Vein endothelial cell (primary cell): ENCODE measurements at places on chromosomes 11 and 22. TPM values are rescaled to one million over a fixed set of nuclear protein-coding genes. Genes with fewer than 3 reads are reported as not detected.

Gene OR4D11
- total RNA-seq, result not detected in 2 replicates

Gene SSTR3
- not detected in 2 replicates for total RNA-seq

Gene TEX54
- total RNA-seq, result 0.98 TPM in 1 of 2 replicates, not detected in the other

Gene KDM4D
- 1.1 and 1.3 TPM in 2 replicates for total RNA-seq

Gene USP35
- 7.7 and 10.5 TPM in 2 replicates for total RNA-seq

Gene AGBL2
- 0.10 and 3.6 TPM in 2 replicates for total RNA-seq

Gene OR52M1
- not detected in 2 replicates for total RNA-seq

Gene TRIM51G
- total RNA-seq, result not detected in 2 replicates

Gene TRIM49
- not detected in 2 replicates for total RNA-seq

Gene SUN2
- 125 and 142 TPM in 2 replicates for total RNA-seq

Gene SGSM1
- 0.98 and 1.1 TPM in 2 replicates for total RNA-seq

Gene DGCR6L
- total RNA-seq, result 42.9 and 49.0 TPM in 2 replicates

Gene WNT7B
- not detected in 2 replicates for total RNA-seq

Gene FLRT1
- total RNA-seq, result not detected in 2 replicates

Gene CLP1
- 20.6 and 23.5 TPM in 2 replicates for total RNA-seq

Gene NCF4
- not detected in 2 replicates for total RNA-seq

Gene CALCA
- not detected in 2 replicates for total RNA-seq

Gene CST6
- total RNA-seq, result not detected in 2 replicates

Gene OR51S1
- not detected in 2 replicates for total RNA-seq

Gene BAIAP2L2
- 0.29 and 0.33 TPM in 2 replicates for total RNA-seq

Gene MRGPRE
- not detected in 2 replicates for total RNA-seq

Gene OR4C13
- total RNA-seq, result not detected in 2 replicates

Gene CD44
- 25.6 and 53.2 TPM in 2 replicates for total RNA-seq

Gene SLC25A18
- not detected in 2 replicates for total RNA-seq

Gene GDPD5
- total RNA-seq, result 43.8 and 44.7 TPM in 2 replicates

Gene SLC17A6
- not detected in 2 replicates for total RNA-seq
